GM20000 (cell line): ENCODE measurements at places on chromosomes 1 and 21.

DNA sequence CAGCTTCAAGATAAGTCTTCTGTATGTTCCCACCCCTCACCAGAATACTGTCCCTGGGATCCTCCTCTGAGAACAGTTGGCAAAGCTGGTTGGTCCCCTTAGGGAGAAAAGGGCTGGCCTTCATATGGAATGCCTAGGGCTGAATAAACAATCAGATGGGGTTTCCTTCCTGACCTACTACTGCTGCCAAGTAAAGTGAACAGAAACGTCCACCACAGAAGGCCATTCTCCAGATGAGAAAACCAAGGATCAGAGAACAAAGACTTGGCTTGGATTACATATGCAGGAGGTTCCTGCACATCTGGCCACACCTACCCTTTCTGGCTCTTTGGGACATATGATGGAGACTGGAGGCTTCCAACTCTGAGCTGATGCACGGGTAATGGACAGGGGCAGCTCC lies 194.5 kb downstream of the HIVEP3 start:
- DNase-seq, result no peak

DNA sequence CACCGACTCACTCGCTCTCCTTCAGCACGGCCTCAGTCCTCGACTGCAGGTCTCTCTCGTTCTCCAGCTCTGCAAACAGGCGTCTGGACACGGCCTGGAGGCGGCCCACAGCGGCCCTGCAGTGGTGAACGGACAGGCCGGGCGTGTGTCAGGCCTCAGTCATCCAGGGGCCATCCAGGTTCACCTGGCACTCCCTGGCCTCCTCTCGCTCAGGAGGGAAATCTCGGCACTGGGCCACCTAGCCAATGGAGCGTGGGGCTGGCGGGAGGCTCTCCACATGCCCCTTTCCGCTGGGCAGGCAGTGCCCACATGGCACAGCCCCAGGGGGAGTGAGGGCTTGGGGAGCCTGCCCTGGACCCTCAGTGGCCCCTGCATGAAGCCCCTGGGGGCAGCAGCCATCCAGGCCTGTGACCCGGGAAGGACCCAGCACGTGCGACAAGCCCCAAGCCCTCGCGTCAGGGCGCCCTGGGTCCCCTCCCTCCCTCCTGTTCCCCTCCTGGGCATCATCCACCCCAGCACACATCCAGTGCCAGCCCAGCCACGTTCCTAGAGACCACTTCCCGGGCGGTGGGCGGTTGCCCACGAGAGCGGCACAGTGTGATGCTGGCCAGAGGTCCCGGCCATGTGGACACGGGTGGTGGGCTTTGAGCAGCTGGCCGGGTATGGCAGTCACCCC lies 18.1 kb downstream of the CFAP74 start:
- no peak for DNase-seq

- no peak for DNase-seq
These were observed 7.0 kb upstream of the P3R3URF start for GRCh38 chr1:46183079-46183847.

DNA sequence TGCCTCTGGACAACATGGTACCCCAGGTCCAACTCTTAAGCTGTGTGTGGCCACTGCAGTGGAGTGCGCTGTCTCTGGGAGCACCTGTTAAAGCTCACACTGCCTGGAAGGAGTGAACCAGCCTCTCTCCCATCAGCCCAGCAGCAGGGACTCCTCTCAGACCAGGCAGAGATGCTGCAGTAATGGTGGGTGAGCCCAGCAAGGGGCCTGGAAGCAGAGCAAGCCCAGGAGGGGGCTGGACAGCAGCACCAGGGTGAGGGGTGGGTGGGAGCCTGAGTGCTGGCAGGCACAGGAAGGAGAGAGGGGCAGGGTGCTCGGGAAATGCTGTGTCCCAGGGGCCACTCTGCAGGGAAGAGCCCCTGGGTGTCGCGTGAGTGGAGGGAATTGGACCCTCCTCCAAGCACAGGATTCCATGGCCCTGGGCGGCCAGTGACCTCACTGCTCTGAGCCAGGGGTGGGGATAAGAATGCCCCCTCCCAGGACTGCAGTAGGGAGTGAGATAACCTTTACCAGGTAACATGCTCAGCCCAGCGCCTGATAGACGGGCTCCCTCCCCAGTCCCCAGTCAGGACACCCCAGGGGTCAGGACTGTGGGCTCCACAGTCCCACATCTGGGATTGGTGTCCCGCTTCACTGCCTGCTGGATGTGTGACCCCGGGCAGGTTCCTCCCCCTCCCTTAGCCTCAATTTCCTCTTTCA lies 313.1 kb downstream of the MATN1 start:
- no peak for DNase-seq
